Astrocyte (in vitro differentiated cells and primary cell): ENCODE measurements at places on chromosomes 1 and 21.
A peak's percentile ranks its signal among the peaks of the same experiment; 100 is the strongest.

DNA sequence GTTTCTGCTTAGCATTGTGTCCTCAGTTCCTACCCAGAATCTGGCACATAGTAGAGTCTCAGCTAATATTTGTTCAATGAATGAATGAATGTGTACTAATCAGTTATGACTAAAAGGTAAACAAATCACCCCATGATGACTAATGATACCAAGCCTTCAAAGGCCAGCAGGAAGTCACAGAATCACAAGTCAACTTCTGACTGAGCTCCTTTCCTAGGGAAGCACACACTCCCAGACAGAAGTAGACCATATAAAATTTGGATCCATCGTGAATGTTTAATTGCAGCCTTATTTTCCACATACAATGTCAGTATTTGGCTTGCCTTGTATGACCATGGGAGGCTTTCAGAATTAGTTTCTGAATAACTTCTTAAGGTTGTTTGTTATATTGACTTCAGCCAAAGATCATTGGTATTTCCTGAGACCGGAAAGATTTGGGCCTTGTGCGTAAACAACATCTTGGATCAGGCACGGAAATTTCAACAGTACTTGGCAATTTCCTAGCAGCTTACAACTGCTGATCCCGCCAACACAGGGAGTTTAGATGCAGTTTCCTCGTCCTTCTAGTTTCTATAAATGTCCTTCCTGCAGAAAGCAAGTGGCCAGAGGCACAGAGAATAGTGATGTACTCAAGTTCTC lies 185.9 kb upstream of the ATP1B1 start:
- no peak for DNase-seq

GRCh38 chr1:154996966-154997701 lies 3.7 kb downstream of the LENEP start:
- DNase-seq: no peak

- DNase-seq: peak; percentile 41
These were observed 5.3 kb downstream of the ADIPOR1 start for GRCh38 chr1:202952818-202953217.

GRCh38 chr1:118100686-118101514 lies 84.1 kb downstream of the SPAG17 start:
- DNase-seq: peak; percentile 37

- DNase-seq: peak; percentile 97
These were observed 92.1 kb upstream of the POU3F1 start for GRCh38 chr1:38138498-38139233.

DNA sequence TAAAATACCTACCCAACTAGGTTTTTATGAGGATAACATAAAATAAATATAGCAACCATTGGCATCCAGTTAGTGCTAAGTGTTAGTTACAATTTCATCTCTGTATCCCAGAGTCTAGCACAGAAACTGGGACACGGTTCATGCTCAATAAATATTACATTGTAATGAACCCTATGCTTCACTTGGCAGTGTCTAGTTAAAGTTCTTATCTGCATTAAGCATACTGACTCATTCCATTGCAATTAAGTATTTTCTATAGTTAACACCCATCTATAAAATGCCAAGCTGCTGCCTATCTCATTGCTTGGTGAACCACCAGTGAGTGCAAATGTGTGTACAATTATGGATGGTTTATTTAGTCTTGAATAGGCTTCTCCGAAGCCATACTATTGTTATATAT lies 15.2 kb downstream of the CHML start:
- peak; percentile 49 for DNase-seq

- DNase-seq: no peak
These were observed 62.0 kb upstream of the NEK2 start for GRCh38 chr1:211737115-211738035.

DNA sequence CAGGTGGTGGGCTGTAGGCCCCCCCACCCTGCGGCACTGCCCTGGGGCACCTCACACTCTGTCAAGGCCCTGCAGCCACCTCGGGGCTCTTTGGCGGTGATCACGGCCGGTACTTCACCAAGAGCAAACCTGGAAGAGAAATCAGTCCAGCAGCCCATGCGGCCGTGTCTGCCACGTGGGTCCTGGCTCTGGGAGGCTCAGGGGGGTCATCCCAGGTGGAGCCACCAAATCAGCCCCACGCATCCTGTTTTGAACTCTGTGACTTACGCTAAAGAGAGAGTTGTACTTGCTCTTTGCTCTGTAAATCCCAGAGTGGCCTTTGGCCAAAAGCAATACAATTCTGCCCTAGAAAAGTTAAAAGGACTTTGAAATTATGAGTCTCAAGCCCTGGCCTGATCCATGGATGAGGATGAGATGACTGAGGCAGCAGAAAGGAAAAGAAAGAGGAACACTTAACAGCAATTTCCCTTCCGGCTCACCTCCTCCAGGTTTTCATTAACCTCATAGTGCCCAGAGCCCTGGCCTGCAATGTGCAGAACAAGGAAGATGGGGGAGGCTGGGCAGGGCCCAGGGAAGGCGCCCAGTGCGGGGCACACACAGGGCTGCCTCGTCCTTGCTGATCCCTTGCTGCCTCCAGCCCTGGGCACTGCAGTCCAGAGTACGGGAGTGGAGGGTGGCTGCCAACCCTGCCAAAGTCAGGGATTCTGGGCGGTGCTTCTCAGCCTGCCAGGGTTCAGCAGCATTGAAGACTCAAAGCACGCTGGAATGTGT lies 337.0 kb downstream of the MATN1 start:
- no peak for DNase-seq

DNA sequence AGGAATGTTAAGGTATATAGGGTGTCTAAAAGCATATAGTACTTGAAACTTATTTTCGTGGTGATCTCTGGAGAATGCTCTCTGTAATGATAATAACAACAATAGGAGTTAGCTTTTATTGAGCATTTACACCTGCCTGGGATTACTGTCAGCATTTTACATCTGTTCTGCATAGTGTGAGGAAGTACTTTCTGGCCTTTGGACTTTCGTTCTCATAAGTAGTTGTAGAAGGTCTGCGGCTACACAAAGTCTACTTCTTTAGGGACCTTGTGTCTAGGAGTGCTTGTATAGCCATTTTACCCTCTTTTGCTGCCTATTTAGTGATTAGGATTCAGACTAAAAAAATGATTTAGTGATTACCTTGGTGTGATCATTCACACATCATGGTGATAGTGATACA lies 103.6 kb upstream of the GPR52 start:
- DNase-seq: no peak

- no peak for DNase-seq
These were observed 8.2 kb downstream of the PTPRC start for GRCh38 chr1:198647055-198647454.

DNA sequence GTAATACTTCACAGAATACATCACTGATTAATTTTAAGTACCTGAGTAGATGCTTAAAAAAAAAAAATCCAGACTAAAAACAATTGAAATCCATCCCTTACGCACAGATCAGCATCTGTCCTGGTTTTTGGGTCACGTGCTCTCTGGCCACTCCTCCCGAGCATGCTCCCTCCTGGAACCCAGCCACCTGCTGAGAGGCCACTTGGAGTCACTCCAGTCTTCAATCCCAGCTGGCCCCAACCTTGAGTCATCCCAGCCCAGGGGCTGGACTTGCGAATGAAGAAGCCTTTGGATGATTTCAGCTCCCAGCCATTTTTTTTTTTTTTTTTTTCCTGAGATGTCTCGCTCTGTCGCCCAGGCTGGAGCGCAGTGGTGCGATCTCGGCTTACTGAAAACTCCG lies 8.9 kb downstream of the MAP1LC3C start:
- DNase-seq: peak; percentile 92

DNA sequence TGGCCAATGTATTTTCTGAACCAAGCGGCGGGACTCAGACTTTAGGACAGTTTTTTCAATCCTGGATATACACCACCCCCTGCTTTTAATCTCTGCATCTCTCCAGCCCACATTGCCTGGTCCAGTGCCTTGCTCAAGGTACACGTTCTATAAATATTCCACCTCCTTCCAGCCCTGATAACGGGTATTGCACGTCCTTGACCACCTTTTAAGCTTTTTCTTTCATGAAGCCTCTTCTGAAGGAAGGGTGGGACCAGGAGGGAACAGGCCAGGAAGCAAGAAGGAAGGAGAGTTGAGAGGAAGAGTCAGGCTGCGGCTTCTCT lies 3.4 kb downstream of the S100A16 start:
- no peak for DNase-seq

DNA sequence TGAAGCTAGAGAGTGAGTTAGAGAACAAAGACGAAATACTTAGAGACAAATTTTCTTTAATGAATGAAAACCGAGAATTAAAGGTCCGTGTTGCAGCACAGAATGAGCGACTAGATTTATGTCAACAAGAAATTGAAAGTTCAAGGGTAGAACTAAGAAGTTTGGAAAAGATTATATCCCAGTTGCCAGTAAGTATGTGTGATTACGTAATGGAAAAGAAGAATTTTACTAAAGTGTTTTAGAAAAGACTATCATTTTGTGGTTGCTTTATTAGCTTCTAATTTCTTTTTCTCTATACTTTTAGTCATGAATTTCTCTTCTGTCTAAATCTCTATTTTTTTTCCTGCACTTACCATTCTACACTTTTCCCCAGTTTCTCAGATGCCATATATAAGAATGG lies 26.7 kb downstream of the CCDC18 start:
- DNase-seq: no peak

- no peak for DNase-seq
These were observed 622.3 kb downstream of the PTPRU start for GRCh38 chr1:29858646-29859045.
